ENCODE measurements at places on chromosomes 2 and 18.
A peak's percentile ranks its signal among the peaks of the same experiment; 100 is the strongest.

DNA sequence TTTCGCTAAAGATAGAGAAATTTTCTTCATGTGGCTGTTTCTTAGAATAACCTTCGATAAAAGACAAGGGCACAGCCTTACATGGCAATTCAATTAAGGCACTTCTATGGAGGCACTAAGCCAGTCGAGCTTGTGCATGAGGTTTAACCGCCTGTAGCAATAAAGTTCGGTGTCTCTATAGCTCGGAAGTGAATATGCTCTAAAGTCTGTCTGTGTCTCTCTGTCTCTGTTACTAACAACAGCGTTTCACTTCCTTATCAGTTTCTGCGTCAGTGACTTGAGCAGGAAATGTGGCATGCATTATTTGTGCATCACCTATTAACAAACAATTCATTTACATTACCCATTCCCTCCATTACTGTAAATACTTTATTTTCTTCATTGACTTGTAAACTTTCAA is 365.1 kb upstream of the NETO1 start:
- DNase-seq = no peak

- DNase-seq = no peak
Measured at GRCh38 chr2:63735931-63736330, 105.8 kb upstream of the UGP2 start.

DNA sequence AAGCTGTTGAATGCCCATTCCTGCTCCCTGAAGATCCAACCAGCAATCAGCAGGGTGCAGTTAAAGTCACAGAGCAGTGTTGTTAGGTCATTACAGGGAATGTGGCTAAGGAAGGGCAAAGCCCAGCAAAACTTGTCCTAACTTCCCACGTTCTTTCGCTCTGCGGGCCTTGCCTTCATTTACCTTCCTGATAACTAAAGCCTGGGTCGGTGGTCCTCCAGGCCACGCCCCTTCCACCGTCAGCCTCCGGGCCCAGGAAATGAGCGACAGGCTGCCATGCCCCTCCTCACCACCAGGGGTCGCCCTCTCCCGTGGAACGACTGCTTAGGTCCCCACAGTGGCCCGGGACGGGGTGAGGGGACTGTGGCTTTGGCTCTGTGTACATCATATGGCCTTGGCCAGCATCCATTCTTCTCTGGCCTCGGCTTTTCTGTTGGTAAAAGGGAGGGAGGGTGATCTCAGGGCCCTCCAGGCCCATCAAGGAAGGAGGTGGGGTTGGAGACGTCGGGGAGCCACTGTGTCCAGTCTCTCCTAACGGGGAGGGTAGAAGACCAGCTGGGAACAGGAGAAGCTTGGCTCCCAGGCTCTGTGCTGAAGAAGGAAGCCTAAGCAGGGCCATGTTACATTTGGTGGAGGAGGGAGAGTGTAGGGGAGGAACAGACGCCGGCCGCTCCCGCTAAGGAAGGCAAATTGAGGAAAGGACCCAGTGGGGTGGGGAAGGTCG is 2.2 kb downstream of the SH2D6 start:
- peak; percentile 96 for DNase-seq

- DNase-seq = no peak
Measured at GRCh38 chr18:36660311-36660710, 168.5 kb downstream of the TPGS2 start.

GRCh38 chr2:125634662-125635061 is 1021.3 kb upstream of the GYPC start:
- no peak for DNase-seq

- peak; percentile 21 for DNase-seq
Measured at GRCh38 chr2:197710424-197711042, 5.4 kb downstream of the MARS2 start.

DNA sequence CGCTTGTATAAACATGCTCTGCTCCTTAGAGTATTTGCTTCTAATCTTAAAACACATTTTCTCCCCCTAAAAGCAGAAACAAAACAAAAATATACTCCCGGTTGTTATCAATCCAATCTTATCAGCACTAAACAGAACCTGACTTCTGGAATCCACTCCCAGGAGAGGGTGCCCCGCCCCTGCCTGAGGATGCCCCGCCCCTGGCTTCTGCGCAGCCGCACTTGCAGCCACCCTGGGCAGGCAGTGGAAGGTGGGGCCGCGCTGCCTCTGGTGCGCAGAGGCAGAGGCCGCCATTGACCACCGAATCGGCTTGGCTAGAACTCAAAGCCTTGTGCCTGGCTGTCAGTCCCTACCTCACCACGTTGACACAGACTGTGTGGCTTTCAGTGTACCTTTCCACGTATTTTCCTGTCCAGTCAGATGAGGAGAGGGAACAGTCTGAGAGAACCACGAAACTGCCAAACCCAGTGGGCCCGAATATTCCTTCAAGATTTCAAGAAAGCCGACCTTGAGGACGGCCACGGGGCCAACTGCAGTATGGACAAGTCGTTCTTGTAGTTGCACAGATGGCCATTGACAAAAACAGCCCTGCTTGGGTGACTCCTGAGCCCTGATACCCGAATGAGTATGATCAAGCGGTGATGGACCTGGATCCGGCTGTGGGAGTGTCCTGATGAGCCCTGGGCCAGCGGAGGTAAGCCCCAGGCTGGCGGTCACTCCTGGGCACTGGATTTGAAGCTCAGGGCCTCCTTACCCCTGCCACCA is 46.2 kb upstream of the ARHGAP28 start:
- DNase-seq = no peak
